ENCODE measurements at places on chromosomes 2 and 18.

DNA sequence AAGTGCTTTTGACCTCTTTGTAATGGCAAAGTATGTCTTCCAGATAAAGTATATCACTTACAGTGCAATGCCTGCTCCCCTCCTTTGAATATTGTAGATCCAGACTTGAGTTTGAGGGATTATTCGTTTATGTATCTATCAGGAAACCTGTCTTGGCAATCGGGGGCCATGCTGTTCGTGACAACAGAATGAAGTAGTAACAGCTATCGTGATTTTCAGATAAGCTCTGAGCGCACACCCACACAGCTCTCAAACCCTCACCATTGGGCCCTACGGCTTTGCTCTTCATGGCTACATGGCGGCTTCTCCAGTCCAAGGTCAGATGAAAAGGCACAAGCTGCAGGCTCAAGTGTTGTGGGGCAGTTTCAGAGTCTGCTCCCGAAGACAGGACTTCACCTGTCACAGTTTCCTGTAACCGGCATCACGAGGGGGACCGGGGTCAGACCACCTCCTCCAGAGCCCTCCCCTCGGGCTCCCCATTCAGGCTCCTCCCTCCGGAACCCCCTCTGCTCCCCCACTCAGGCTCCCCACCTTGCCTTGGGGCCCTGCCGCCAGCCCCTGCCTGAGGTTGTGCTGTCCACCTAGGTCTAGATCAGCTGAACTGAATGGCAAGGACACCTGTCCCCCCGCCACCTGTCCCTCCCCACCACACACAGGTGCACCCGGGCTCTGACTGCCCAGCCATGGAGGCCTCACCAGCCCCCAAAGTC is 292.5 kb upstream of the SALL3 start:
- DNase-seq, result no peak

DNA sequence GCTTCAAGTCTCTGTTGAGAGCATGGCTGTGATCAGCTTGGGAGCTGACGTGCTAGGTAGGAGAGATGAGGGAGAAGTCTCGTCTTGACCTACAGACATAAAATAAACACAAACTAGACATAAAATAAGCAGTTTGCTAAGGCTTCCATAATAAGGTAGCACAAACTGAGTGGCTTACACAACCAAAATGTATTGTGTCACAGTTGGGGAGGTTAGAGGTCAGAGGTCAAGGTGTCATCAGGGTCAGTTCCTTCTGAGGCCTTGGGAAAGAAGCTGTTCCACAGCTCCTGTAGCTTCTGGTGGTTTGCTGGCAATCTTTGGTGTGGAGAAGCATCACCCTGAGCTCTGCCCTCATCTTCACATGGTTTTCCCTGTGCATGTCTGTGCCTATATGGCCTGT is 20.2 kb downstream of the DAW1 start:
- DNase-seq, result no peak

- DNase-seq, result no peak
Observed at GRCh38 chr2:206989311-206989710, 50.0 kb downstream of the CPO start.

DNA sequence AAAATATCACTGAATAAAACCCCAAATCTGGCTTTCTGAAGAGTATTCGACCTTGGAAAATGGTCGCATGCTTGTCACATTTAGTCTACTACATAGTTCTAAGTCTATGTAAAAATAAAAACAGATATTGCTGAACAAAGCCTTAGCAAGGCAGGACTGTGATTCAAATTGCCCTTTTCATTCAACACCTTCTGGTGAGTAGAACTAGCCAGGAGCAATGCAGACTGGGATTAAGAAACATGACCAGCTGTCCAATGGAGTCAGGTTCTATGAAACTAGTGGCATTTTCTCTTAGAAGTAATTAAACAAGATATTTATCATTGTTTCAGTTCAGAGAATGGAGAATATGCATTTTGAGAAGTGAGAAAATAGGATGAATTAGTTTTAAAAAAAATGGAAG is 1260.5 kb upstream of the ACVR2A start:
- no peak for DNase-seq

- DNase-seq, result no peak
Observed at GRCh38 chr18:26511339-26512071, 36.8 kb downstream of the KCTD1 start.

DNA sequence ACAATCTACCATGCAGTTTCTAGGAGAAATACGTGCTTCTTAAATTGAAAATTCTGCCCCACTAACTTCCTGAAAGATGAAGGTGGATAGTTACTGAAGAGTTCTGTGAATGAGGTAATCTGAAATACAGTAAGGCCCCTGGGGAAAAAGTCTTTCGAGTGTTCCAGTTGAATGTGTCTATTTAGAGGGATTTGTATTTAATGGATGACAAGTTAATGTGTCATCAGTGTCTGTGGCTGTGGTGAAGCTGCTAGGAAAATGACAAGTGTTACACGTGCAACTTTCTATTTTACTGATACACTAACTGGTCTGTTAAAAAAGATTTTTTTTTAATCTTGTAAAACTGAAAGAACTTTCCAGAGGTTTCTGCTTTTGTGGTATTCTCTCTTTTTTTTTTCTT is 384.6 kb downstream of the STK39 start:
- DNase-seq, result peak; percentile 54

DNA sequence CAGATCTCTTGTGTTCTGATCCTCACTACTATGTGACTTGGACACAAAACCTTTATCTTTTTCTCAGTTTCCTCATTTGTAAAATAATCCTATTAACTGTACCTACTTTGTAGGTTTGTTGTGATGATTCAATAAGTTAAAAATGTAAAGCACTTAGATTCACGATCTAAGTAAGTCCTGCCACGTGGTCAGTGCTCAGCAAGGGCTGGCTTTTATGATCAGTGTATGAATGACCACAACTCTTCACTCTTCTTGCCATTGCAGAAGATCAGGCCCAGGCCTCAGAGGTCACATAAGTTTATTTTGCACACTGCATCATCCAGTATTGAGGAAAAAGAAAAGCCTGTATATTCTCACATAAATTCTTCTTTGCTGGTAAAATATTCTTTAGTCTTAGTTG is 1192.5 kb upstream of the ACVR2A start:
- DNase-seq, result peak; percentile 50

- no peak for DNase-seq
Observed at GRCh38 chr2:74585406-74586185, 31.1 kb downstream of the DOK1 start.

DNA sequence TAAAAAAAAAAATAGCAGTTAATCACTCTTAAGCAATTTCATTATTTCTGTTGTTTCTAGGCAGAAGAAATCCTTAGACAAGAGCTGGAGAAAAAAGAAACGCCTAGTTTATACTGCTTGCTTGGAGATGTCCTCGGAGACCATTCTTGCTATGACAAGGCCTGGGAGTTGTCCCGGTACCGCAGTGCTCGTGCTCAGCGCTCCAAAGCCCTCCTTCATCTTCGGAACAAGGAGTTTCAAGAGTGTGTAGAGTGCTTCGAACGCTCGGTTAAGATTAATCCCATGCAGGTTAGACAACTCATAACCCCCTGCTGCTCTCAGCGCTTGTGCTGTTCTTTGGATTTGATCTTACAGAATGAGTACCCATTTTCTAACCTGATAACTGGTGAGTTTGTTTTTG is 130.4 kb downstream of the TTC27 start:
- DNase-seq, result no peak

GRCh38 chr2:177404243-177404642 is 11.7 kb downstream of the AGPS start:
- DNase-seq, result no peak

DNA sequence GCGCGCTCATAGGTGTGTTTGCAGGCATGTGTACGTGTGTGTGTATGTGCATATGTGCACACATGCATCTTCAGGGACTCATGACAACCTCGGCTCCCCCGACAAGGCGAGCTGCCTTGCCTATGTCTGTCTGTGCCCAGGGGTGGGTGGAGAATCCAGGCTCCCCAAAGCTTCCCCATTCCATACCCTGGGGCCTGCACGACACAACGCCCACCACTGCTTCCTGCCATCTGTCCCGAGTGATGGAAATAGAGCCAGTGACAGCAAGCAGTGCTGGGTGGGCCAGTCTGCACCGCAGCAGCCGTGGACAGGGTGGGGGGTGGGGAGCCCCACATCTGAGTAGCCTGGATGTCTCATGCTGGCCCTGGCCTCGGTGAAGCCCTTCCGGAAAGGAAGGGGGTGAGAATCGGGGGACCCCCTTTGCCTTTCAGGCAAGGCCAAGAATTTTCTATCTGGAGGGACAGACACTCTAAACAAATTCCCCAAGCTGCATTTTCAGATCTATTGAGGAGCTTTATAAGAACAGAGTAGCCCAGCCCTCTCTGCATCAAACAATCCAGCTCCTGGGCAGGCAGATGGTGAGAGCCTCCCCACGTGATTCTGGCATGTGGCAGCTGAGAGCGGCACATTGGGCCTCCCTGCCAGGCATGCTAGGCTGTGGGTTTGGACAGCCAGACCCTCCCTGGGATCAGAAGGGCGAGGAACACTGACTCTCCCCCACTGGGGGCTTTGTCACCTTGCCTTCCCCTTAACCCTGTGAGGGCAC is 4.9 kb downstream of the KCNIP3 start:
- no peak for DNase-seq

DNA sequence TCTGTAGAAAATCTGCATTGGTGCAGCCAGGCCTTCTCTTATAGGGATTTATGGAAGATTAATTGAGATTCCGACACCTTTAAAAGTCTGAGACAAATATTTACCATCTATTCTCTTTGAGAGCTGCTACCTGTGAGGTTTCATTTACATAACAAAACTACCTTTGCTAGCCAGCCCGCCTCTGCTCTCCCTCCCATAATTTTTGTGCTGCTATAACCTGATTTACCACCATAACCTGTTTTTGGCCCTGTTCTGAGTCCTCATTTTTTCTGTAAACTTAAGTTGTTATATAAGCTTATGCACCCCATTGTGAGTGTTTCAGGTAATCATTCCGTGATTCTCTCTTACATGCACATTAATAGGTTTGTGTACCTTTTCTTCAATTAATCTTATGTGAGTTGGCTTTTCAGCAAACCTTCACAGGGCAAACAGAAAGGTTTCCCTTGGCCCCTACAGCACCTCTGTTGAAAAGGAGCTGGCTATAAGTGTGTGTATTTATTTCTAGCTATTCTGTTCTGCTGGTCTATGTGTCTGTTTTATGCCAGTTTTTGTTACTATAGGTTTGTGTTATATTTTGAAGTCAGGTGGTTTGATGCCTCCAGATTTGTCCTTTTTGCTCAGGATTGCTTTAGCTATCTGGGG is 114.9 kb upstream of the XIRP2 start:
- no peak for DNase-seq

GRCh38 chr2:6959751-6960150 is 42.5 kb downstream of the RNF144A start:
- DNase-seq, result no peak

GRCh38 chr2:59868981-59869380 is 684.5 kb downstream of the BCL11A start:
- DNase-seq, result no peak
